ENCODE measurements at places on chromosomes 12 and 14. TPM values are rescaled to one million over a fixed set of nuclear protein-coding genes. Genes with fewer than 3 reads are reported as not detected.
A peak's percentile ranks its signal among the peaks of the same experiment; 100 is the strongest.

DNA sequence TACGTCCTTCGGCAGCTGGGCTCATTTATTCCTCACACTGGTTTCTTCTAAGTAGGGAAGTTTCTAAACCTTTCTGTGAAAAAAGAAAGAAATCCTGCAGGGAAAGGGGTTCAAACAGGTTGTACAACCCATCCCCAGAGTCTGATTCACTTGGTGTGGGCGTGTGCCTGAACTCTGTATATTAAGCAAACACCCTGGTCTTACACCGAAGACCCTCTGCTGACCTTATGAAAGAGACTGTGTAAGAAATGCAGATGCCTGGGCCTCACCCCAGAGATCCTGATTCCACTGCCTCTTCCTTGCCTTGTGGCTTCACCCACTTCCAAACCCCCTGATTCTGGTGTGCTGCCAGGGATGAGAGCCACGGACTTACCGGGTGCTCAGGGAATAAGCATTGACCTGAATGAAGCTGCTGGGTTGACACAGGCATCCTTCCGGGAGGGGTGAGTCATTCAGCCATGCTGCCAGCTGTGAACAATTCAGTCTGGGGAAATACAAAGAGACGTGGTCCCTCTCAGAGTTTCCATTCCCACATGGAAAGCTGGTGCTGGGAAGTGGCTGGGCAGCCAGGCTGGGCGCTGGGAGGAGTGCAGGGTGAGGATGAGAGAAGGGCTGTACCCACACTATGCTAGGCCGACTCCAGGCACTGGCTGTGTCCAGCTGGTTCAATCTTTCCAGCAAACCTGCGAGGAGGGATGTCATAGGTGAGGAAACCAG lies 26.5 kb upstream of the ACTN1 start:
- DNase-seq: peak; percentile 94
- H3K4me1 ChIP-seq: peaks cover 20% of the 10 kb centered on the region
- no peak overlapping the region for H3K4me3 ChIP-seq

DNA sequence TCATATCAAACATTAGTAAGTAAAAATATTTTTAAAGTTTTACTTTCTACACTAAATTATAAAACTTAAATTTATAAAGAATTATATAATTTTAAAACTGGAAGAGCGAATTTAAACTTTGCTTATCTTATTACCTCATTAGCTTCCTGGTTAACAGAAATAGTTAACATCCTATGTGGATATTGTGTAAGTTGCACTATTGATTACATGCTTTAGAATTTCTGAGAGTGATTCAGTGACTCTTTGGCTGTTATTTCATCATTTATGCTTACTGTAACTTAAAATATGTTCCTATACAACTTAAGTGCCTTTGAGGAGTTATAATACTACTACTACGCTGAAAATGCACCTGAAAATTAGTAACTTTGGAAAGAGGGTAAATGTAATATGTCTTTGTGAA lies 101.4 kb downstream of the FOXA1 start:
- H3K36me3 ChIP-seq: no peaks in the 10 kb centered on the region
- H3K4me3 ChIP-seq: no peak overlapping the region

GRCh38 chr14:23661542-23661941 lies 25.4 kb downstream of the DHRS2 start:
- no peak overlapping the region for H3K4me3 ChIP-seq
- peaks cover 4% of the 10 kb centered on the region for H3K27me3 ChIP-seq
- no peaks in the 10 kb centered on the region for H3K4me1 ChIP-seq
- no peak for DNase-seq
- H3K36me3 ChIP-seq: no peaks in the 10 kb centered on the region

- no peaks in the 10 kb centered on the region for H3K4me1 ChIP-seq
- H3K4me3 ChIP-seq: no peak overlapping the region
- H3K27ac ChIP-seq: no peak overlapping the region
- DNase-seq: no peak
Measured at GRCh38 chr12:105831372-105831771, 307.4 kb downstream of the NUAK1 start.

DNA sequence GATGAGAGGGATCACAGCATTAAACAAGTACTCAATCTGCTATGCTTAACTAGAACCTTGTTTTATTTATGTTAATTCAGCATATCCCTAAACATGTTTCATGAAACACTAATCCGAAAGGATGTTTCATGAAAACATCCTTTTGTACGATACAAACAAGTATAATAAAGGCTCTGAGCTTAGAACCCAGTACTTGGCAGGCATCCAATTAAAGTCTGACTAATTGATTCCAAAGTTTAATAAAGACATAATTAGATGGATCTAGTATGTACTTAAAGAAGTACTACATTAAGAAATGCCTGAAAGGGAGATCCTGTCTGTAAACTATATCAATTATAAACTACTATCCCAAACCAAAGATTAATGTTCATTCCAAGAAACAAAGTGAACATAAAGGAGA lies 51.8 kb downstream of the SCAF11 start:
- peaks cover 13% of the 10 kb centered on the region for H3K36me3 ChIP-seq
- no peak for DNase-seq
- no peak overlapping the region for H3K27ac ChIP-seq
- no peaks in the 10 kb centered on the region for H3K4me1 ChIP-seq
- H3K4me3 ChIP-seq: no peak overlapping the region

- H3K27me3 ChIP-seq: no peaks in the 10 kb centered on the region
- no peak overlapping the region for H3K4me3 ChIP-seq
- H3K27ac ChIP-seq: no peak overlapping the region
- no peak for DNase-seq
- no peaks in the 10 kb centered on the region for H3K36me3 ChIP-seq
Measured at GRCh38 chr12:20282401-20282800, 85.9 kb upstream of the PDE3A start.

DNA sequence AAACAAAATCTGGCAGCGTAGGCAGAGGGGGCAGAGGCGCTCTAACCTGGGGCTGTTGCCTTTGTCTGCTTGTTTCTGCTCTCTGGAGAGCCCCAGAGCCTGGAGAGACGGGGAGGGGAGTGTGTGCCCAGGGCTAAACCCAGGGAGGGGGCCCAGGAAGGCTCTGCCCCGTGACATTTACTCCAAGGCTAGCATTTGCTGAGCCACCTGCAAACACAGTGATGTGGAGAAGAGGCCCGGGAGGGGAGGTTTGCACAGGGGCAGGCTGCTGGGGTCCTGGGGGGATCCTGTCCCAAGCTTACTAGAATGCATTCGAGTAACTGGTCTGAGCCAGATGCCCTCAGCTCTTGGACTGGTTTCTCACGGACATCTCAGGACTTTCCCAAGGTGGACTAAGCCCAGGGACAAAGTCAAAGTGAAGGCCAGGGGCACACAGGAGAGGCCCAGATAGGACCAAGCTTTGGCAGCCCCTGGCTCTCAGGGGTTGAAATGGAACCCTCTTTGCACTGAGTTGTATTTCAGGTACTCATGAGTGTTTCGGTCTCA lies 12.0 kb downstream of the MEG3 start:
- no peak overlapping the region for H3K27ac ChIP-seq
- peaks cover 74% of the 10 kb centered on the region for H3K36me3 ChIP-seq
- DNase-seq: no peak
- H3K4me1 ChIP-seq: peaks cover 17% of the 10 kb centered on the region

DNA sequence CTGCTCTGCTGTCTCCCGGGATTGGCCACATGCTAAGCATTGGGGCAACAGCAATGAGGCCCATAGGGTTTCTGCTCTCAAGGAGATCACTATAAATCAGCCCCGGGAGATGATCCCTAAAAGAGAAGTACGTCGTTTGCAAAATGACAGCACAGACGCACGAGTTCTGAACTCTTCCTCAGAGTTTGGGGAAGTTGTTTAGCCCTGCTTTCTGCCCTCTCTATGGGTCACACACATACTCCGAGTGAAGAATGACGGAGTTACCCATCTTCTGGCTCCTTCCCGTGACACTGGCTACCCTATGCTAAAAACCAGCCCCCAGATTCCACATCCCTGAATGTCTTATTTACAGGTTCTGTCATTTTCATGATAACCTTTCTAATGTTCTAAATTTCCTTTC lies 258.0 kb upstream of the PLEKHG7 start:
- no peak overlapping the region for H3K27ac ChIP-seq
- no peak for DNase-seq
- no peaks in the 10 kb centered on the region for H3K4me1 ChIP-seq
- H3K27me3 ChIP-seq: peaks cover 8% of the 10 kb centered on the region
- no peaks in the 10 kb centered on the region for H3K36me3 ChIP-seq
- H3K4me3 ChIP-seq: no peak overlapping the region

GRCh38 chr12:30180602-30181001 lies 396.9 kb upstream of the TMTC1 start:
- no peak overlapping the region for H3K4me3 ChIP-seq
- H3K27ac ChIP-seq: no peak overlapping the region
- peaks cover 2% of the 10 kb centered on the region for H3K27me3 ChIP-seq
- H3K4me1 ChIP-seq: no peaks in the 10 kb centered on the region
- DNase-seq: no peak

DNA sequence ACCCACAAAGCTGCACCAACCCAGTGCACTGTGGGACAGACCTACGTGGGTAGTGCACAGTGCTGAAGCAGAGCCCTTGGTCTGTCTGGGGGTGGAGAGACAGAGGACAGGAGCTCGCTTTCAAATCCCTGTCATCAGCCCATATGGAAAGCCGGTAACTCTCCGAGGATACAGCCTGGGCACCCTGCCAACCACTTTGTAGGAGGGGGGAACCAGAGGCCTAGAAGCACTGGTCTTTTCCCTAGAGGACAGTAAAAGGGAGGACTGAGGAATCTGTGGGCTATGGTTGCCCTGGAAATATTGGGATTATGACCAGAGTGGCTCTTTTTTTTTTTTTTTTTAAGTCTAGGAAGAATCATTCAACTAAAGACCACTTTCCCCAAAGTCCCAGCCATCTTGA lies 74.3 kb downstream of the MAP3K9 start:
- no peak for DNase-seq
- no peaks in the 10 kb centered on the region for H3K27me3 ChIP-seq
- no peak overlapping the region for H3K4me3 ChIP-seq

Gene KLRD1
- under 0.01 TPM for total RNA-seq

Gene CCND2
- total RNA-seq: 2.8 TPM

Gene TSPAN11
- 0.18 TPM for total RNA-seq

Gene GLIPR1L1
- not detected for total RNA-seq

Gene RAB5B
- total RNA-seq: 56.5 TPM

Gene LYZ
- total RNA-seq: not detected

Gene SIX6
- total RNA-seq: not detected
